NCI-H2107 (cell line): ENCODE measurements at places on chromosomes 4 and X.

DNA sequence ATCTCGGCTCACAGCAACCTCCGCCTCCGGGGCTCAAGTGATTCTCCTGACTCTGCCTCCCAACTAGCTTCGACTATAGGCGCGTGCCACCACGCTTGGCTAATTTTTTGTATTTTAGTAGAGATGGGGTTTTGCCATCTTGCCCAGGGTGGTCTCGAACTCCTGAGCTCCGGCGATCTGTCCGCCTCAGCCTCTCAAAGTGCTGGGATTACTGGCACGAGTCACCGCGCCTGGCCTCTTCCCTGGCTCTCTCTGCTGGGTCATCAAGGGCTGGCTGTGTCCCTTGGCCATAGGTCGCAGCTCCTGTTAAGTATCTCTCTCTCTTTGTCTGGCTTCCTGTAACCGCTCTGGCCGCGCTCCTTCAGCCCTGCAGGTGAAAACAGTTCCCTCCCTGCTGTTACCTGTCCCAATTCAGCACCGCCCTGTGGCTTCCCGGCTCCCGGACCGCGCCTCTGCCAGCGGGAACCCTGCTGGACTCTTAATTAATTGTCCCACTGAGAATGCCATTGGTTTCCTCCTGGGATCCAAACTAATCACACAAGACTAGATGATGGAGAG lies 1.3 kb upstream of the RGS12 start:
- DNase-seq: no peak

- no peak for DNase-seq
Measured at GRCh38 chr4:127759893-127760292, 22.2 kb upstream of the HSPA4L start.

DNA sequence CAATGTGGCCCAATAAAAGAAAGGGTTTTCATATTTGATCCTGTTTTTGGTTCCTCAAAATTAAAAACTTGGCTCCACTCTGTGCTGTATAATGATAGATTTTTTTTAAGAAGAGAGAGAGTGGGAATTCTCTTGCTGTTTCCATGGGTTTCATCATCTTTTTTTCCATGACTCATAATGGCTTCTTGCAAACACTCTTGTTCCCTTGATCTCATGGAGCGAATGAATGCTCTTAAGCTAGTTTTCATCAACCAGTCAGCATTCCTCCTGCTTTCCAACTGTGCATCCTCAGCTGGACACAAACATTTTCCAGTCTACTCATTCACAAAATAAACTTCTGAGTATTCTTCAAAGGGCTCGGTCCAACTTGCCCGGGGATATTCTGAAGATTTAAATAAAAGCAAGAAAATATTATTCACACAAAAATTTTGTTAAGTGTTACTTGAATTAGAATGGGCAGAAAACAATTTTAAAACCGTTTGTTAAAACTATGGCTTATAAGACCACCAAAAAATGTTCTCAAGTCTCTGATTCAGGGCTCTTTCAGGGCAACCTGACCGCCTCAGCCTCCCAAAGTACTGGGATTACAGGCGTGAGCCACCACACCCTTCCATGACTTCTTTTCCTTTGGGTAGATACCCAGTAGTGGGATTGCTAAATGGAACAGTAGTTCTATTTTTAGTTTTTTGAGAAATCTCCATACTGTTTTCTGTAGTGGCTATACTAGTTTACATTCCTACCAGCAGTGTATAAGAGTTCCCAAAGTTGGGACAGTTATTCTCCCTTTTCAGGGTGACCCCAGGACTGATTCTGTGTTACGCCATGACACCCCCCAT lies 64.7 kb downstream of the TMEM156 start:
- DNase-seq: no peak

DNA sequence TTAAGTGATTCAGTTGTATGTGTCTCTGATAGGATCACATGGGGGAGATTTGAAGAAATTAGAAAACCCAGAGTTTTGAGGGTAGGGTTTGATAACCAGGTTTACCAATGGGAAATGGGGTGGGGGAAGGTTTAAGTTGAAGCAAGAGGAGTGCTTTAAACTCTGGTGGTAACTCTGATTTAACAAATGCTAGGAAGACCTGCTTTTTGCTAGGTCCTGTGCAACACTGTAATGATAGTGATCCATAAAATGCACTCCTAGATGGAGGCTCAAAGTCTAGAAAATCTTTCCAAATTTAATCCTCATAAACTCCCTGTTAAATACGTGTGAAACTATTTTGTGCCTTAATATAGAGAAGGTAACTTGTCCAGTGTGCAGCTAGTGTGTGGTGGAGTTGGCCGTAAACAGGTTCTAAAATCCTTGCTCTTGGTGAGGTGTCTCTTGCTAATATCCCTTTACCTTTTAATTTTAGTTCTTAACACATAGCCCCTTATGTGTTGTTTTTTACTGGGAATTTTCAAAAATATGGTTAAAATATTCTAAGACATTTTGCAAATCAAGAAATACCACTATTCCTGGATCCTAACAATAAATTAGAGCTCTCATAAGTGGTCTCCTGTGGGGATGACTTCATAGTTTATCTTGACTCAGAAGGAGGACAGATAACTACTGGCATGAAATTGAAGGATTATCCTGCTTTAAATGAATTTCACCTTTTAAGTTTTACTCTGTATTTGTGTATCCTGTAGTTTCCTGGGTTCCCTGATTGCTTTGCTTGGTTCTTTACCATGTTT lies 4.1 kb downstream of the RPL34 start:
- no peak for DNase-seq

DNA sequence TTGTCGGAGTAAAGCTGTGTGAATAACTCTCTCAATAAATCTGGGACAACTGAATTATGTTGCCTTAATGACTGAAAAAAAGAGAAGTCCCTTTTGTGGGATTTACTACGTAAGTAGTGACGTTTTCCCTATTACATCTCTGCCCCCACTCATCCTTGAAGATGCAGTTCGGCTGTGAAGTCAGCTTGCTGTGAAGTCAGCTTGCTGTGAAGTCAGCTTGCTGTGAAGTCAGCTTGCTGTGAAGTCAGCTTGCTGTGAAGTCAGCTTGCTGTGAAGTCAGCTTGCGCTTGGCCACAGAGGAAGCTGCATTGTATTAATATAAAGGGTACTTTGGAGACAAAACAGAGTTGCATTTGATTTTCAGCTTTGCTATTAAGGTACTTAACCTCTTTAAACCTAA lies 8.0 kb upstream of the VAMP7 start:
- no peak for DNase-seq

- DNase-seq: no peak
Measured at GRCh38 chr4:96389770-96390169, 549.9 kb downstream of the PDHA2 start.

DNA sequence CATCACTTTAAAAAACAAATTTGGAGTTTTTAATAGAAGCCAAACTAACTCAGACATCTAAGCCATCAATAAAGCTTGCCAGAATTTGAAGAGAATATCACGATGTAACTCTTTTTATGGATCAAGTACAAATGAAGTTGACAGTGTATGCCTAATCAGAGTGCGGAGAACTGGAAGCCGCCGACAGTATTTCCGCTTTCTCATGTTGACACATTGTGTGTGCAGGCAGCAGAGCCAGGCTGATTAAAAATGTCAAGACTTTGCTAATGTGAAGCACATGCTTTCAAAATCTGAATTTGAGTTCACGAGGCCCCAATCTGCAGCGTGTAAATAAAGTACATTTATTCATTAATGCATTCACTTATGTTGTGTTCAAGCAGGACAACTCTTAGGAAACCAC lies 161.2 kb downstream of the TENM3 start:
- no peak for DNase-seq

DNA sequence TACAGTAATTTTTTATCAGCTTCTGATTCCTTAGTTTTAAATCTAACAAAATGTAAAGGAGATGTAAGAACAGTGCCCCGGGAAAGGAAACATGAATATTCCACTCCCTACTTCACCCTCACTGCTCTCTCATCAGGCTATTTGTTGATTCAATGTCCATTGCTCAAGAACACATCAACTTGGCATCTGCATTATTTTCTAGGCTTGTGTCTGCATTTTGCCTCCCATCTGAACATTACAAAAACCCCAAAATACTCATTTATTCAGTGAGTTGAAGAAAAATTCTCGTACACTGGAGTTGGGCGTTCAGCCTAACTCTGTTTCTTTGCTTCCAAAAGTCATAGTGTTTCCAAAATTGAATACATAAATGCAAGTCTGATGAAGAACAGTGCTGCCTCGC lies 25.6 kb downstream of the ARHGAP6 start:
- no peak for DNase-seq

DNA sequence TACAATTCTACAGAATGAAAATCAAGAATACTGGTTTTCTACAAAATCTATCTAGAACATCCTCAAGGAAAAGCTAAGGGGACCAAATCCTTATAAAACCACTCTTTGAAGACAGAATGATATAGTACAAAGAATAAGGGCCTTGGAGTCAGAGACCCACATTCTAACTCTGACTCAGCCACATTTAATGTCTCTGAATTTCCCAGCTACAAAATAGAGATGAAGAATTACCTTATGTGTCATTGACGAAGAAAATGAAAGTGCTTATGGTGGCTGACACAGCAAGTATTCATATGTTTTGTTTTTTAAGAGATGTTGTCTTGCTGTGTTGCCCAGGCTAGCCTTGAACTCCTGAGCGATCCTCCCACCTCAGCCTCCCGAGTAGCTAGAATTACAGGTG lies 35.9 kb upstream of the CXorf38 start:
- no peak for DNase-seq

DNA sequence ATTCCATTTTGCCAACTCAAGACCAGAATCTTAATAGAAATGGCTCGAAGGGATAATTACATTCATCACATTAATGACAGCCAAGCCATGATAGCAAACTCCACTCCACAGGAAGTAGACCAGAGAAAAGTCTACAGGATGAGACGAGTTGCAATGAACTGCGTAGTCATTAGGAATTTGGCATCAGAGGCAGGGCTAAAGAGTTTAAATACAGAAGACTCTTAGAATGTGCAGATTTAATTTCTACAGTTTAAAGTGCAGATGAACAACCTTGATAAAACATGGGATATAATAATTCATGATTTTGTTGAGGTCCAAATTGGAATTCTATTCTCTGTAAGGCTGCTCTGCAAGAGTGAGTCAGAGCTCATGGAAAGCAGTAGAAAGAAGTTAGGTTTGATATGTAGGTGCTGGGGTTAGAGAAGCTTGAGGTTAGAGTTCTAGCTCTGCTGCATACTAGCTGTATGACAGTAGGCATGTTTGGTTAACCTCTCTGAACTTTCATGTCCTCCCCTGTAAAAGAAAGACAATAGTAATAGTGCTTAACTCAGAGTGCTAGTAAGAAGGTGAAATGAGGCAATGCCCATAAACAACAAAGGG lies 32.2 kb downstream of the LNX1 start:
- no peak for DNase-seq

GRCh38 chr4:56626963-56627362 lies 54.1 kb downstream of the HOPX start:
- DNase-seq: no peak

- DNase-seq: no peak
Measured at GRCh38 chr4:57679969-57680368, 569.8 kb upstream of the IGFBP7 start.

- DNase-seq: no peak
Measured at GRCh38 chr4:112026058-112026457, 119.2 kb upstream of the FAM241A start.

DNA sequence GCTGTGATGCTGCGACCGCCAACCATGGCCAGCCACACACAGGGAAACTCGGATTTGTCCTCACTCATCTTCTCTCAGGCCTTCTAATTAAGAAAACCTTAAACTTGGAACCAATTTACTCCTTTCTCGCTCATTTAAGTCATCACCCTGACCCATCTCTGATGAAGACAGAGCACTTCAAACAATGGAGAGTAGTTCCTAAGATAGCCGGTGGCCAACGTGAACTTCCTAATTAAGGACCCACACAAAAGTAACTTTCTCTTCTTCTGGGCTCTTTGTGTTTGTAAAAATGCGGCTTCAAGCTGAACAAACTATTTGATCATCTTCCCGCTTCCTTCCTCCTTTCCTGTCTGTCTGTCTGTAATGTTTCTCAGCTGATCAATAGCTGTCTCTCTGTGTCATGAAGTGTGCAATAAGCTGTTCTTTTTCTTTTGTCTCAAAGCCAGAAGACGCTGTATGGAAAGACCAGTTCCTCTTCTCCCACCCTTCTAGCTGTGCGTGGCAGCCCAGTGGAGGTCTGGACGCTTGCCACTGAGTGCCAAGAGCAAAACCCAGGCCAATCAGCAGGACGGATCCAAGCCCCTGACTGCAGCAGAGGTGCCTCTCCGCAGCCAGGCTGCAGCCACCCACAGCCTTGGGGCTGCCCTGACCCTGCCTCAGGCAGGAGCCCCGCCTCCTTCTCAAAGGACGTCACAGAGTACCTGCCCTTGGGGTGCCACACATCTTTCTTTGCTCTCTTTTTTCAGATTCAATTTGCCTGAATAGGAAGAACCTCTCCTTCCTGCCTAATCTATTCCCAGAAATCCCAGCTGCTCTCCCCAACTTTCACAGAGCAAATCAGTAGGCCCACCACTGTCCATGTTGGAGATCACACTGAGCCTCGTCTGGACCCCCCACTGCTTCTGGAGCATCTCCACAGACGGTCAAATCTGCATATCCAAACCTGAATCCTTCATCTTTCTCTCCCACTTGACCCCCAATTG lies 59.3 kb downstream of the MAML3 start:
- DNase-seq: no peak

- DNase-seq: no peak
Measured at GRCh38 chr4:121817701-121818100, 6.0 kb downstream of the CCNA2 start.

DNA sequence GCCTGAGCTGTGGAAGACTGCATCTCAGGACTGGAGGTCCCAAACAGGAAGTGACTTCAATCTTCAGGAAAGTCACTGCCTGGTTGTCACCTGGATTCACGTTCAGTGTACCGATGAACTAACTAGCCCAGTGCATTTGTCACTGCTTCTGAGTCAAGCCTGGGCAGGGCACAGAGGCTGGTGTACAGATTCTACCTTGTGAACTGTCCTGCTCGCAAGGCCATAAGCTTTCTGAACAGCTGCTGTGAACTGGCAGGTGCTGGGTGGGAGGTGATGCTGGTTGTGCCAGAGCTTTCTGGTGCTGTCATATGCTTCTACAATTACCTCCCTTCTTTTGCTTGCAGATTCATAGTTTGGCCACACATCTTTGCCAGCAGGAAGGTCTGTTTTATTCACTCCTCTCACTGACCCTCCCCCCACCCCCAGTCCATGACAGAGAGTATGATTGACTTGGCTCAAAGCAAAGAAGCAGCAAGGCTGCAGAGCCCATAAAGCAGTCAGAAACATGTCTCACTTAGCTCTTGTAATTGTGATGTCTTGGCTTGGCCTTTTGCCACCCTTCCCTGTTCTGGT lies 40.5 kb downstream of the ZCCHC12 start:
- DNase-seq: no peak

DNA sequence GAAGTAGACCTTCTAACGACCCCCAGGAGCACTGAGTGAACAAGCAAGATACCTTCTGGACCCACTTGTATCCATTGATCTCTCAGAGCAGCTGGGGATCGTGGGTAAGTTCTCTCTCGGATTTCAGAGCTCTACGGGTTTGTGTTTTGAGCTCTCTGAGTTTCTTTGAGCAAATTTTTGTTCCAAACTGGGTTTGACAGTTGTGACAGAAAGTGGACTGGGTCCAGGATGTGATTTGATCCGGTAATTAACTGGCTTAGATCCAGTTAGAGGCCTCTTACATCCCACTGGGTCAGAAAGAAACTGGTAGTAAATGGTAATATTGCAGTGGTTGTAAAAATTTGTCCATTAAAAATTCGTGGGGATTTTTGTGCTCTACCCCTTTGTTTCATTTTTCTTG lies 459.2 kb downstream of the INPP4B start:
- no peak for DNase-seq

- no peak for DNase-seq
Measured at GRCh38 chr4:72410158-72410557, 158.9 kb downstream of the ADAMTS3 start.

GRCh38 chr4:87006426-87006675 lies 71.5 kb downstream of the AFF1 start:
- no peak for DNase-seq
